ENCODE measurements at places on chromosomes 1 and 21.

DNA sequence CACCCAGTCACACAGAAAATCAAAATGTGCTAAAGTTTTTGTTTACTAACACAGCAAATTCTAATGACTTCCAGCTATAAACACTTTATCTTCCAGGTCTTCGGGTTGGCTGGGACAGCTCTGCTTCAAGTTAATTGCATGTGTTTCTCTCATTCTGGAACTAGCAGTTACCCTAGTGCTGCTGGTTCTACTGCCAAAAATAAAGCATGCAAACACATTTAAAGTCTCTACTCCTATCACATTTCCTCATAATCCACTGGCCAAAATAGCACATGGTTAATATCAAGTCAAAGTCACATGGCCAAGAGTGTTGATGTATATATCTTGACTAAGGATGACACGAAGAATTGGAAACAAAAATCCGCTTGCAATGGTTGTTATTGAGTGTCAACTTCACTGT is 973.1 kb upstream of the ADGRL2 start:
- DNase-seq: no peak

DNA sequence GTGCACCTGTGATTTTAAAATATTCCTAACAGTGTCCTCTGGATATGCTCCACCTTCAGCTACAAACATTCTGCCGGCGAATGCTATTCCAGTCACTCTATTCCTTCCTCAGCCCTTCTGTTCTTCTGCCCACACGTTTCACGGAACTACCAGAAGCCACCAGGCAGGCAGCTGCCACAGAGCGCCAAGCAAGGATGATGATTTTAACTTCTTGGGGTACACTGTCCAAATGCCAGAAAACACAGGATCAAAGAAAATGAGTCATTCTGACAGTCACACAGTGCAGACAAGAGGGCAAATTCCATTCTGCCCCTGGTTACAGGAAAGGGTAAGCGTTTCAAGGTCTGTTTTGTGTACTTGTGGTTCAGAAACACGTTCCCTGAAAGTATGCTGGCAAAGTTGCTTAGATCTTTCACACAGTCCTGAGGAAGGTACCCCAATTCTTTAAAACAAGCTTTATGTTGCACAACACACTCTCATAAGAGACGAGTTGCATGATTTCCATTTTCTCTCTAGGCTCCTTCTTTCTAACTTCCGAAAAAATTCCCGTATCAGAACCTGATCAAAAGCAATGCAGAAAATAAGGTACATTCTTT is 508.3 kb upstream of the PKN2 start:
- no peak for DNase-seq

DNA sequence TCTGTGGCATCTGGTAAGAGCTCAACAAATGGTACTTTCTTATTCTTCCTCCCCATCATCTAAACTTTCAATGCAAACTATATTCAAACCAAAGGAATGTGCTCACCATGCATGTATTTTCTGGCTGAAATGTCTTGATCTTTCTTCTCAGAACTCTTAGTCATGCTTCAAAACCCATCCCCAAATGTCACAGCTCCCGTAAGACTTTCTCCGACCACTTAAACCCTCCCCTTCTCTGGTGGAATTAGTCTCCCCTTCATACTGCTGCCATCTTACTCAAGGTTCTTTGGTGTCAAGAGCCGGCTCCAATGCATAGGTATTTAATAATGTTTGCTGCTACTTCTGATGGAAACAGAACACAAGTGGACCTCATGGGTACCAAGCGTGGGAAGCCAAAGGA is 538.1 kb downstream of the MATN1 start:
- DNase-seq: no peak

GRCh38 chr1:242743983-242744780 is 219.7 kb upstream of the PLD5 start:
- DNase-seq: no peak

DNA sequence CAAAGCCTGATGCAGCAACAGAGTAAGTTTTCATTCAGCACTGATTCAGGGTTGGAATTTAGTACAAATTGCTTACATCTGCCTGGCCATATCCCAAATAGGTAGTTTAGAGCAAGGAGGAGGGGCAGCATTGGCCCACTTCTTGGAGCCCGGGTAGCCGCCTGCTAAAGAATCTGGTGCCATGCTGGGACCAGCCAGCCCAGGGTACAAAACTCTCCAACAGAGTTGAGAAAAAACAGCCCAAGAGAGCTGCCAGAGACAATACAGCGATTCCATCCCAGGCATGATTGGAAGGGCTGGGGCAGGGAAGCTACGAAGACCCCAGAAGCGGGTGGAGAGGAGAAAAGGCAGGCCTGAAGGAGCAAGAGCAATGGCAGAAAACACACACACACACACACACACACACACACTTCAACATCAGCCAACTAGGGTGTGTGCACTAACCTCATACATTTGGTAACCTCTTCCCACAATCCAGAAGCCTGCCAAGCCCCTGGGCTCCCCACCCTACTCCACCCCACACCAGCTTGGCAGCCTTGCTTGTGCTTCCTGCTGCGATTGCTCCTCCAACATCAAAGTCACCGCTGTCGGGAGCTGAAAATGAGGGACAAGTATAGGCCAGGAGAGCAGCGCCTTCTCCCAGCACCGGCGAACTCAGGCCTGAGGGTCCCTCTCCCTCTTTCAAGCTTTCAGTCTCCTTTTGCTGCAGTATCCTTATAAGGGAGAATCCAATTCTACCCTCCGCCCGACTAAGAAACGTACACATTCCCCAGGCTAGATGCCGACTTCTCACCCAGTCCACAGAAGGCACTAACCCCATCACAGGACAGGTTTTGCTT is 1.2 kb downstream of the PIK3C2B start:
- no peak for DNase-seq

DNA sequence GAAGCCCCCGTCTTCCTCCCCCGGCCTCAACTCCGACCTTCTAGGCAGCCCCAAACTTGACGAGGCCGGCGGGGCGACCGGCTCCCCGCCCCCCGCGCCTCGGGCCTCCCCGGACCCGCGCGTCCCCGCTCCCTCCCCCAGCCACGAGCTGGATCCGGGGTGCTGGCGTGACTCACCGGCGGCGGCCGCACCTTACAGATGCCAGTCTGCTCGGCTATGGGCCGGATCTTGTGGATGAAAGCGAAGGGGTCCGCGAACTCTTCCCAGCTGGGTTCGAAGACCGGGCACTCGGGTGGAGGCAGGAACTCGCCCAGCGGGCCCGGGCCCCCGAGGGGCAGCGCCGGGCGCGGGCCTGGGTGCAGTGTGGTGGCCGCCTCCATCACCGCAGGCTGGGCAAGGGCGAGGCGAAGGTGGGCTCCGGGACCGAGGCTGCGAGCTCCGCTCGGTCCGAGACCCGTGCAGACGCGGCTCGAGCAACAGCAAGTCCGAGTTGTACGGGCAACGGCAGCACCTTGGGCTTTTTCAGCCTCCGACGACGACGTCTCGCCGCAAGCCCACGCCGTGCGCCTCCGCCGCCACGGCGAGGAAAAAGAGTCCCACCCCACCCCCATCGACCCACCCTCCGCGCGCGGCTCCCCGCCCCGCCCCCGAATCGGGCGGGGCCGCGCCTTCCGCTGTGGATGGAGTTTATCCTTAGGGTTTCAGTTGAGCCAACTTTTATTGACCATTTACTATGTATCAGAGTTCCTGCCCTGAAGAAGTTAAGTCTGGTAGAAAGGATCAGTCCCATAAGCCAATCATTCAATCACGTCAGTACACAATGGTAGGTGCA is at the start of gene KDM5B:
Gene KDM5B, minus strand, starts transcription at position 496 of the 832 bp plus-strand sequence. Its CDS starts 116 bp downstream, at position 380.
- peak; percentile 53 for DNase-seq

DNA sequence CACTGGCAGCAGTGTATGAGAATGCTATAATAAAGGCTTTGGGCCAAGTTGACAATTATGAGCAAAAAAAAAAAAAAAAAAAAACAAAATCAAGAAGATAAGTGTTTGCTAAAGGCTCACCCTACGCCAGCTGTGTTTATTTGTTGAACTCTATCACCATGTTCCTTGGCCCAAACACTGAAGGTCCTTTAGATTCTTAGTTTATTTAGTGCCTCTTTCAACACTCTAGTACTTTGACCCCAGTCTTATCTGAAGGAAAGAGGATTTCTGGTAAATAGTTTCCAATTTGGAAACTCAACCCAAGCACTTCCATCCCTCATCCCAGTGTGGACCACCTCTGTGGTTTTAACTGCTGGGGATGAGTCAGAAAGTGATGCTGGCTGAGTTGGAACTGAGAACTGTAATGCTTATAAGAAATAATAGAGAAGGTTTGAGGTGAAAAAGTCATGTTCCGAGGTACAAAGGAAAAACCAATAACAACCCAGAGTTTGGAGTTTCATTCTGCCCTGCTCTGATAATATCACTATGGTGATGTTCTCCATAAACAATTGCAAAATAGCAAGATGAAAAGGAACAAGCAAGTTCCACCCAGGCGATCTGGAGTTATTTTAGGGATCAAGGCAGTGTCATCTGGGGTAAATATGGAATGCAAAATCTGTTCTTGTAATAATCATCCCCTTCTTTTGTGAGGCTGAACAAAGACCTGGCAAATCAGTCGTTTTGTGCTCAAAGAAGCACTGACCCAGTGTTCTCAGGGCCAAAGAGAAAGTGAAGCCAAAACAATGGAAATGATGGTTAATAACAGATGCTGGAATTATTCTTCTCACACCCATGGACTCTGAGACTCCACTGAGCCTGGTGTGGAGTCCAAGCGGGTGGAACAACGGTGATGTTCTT is 19.7 kb upstream of the CAPZB start:
- no peak for DNase-seq

DNA sequence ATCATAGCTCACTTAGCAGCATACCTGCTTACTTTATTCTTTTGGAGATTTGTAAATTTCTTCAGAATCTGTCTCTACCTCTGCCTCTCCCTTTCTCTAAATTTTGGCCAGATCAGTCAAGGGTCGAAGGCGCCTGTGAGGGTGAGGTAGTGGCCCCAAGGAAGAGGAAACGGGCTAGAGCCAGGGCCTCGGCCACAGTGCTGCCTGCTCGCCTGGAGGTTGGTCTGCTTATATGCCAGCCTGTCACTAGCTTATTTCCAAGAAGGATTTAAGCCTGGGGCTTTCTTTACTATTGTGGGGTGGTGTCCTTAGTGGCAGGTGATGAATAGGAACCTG is 19.6 kb downstream of the PEX14 start:
- DNase-seq: no peak

GRCh38 chr1:176315519-176316220 is 108.6 kb upstream of the COP1 start:
- no peak for DNase-seq

DNA sequence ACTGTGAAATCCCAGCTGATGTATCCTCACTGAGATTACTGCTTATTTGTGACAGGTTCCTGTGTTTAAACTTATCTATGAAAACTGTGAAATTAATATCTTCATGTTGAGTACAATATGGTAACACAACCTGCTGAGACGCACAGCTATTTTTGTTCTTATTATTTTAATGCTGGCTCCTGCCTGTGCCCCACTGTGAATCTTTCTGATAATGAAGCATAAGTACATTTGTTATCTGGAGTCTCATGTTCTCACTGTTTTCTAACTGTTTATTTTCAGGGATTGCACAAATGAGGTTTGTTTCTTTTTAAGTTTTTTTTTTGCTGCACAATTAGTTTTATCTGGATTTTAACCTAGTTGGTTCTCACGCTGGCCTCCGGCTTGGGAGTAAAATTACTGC is 39.9 kb upstream of the IFNAR2 start:
- DNase-seq: no peak

- no peak for DNase-seq
Observed at GRCh38 chr1:22143065-22144033, at the start of gene WNT4. Gene WNT4 (minus strand): TSS chr1:22143097. CDS start chr1:22142922, 175 bp downstream.

DNA sequence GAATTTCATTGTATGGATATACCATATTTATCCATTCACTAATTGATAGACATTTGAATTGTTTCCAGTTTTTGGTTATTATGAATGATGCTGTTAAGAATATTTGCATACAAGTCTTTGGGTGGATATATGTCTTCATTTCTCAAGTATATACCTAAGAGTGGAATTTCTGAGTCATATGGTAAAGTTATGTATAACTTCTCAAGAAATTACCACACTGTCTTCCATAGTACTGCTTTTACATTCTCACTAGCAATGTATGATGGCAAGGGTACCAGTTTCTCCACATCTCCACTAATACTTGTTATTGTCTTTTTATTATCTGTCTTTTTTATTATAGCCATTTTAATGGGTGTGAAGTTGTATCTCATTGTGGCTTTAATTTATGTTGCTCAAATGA is 74.6 kb upstream of the TENT5C start:
- DNase-seq: no peak

DNA sequence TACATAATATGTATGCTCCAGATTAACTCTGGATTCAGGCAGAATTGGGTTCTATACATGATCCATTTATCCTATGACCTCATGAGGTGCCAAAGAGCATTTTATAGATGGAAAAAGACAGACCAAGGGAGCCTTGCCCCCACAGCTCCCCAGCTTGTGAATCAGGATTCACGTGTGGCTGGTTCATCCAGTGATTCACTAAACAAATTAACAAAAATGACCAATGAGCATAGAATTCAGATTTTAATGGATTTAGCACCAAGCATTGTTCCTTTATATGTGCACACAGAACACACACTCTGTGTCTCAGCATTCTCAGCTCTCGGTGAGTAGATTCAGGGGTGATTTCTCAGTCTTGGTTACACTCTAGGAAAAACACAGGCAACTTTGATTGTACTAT is 51.7 kb upstream of the BARHL2 start:
- no peak for DNase-seq

DNA sequence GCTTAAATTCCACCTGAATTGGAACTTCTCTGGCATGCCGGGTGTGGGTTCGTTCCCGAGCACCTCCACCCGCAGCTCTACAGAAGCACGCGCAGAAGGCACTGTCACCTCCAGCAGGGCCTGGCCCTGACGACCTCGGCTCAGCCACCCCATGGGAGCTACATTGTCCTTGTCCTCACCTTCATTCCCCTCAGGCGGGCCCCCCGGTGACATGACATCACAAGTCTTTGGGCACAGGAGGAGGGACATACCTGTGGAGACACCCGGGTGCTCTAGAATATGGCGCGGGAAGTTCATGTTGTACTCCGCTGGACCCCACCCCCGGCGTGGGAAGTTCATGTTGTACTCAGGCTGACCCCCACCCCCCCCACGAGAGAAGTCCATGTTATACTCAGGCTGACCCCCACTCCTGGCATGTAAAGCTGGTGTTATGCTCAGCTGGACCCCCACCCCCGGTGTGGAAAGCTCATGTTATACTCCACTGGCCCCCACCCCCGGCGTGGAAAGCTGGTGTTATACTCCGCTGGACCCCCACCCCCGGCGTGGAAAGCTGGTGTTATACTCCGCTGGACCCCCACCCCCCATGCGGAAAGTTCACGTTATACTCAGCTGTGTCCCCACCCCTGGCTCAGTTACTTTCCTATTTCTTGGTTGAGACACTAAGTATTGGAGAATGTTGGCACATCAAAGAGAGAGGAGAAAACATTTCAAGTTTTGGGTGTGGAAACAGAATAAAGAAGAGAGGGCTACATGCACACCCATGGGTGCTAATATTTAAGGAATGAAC is 37.6 kb downstream of the UMODL1 start:
- DNase-seq: no peak

- no peak for DNase-seq
Observed at GRCh38 chr21:35791541-35792325, 268.6 kb downstream of the SETD4 start.

- DNase-seq: no peak
Observed at GRCh38 chr21:39055167-39055767, 128.0 kb downstream of the PSMG1 start.

- DNase-seq: no peak
Observed at GRCh38 chr1:34113887-34114286, 51.1 kb downstream of the CSMD2 start.

GRCh38 chr21:41396558-41397075 is 29.4 kb upstream of the MX1 start:
- no peak for DNase-seq

GRCh38 chr1:94755675-94756074 is 64.5 kb upstream of the SLC44A3 start:
- no peak for DNase-seq
